ENCODE measurements at places on chromosomes 4 and X. TPM values are rescaled to one million over a fixed set of nuclear protein-coding genes. Genes with fewer than 3 reads are reported as not detected.

DNA sequence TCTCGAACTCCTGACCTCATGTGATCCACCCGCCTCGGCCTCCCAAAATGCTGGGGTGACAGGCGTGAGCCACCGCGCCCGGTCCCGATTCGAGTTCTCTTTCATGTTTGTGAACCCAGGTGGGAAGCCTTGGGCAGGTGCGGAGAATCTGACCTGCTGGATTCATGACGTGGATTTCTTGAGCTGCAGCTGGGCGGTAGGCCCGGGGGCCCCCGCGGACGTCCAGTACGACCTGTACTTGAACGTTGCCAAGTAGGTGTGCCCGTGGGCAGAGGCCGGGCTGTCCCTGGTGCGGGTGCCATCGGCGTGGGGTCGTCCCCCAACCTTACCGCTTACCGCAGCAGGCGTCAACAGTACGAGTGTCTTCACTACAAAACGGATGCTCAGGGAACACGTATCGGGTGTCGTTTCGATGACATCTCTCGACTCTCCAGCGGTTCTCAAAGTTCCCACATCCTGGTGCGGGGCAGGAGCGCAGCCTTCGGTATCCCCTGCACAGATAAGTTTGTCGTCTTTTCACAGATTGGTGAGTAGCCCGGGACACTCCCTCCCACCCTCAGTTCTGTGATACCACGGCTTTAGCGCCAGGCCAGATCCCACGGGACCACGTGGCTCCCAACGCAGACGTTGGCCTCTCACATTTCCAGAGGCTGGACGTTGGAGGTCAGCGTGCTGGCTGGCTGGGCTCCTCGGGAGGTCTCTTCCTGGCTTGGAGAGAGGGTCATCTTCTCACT, 15.6 kb downstream of the IL3RA start:
- no peak overlapping the region for H3K4me3 ChIP-seq
- H3K4me1 ChIP-seq = no peaks in the 10 kb centered on the region
- H3K27ac ChIP-seq = no peak overlapping the region
- no peak for DNase-seq

GRCh38 chr4:95547715-95548471, 880 bp downstream of the UNC5C start:
- H3K4me1 ChIP-seq = peaks cover 16% of the 10 kb centered on the region
- no peak for DNase-seq
- no peak overlapping the region for H3K27ac ChIP-seq
- no peak overlapping the region for H3K4me3 ChIP-seq
- H3K27me3 ChIP-seq = peaks cover 7% of the 10 kb centered on the region

GRCh38 chr4:127634181-127634580, 1.4 kb downstream of the INTU start:
- H3K4me3 ChIP-seq = no peak overlapping the region
- peaks cover 17% of the 10 kb centered on the region for H3K27me3 ChIP-seq
- no peak for DNase-seq
- H3K36me3 ChIP-seq = no peaks in the 10 kb centered on the region
- H3K4me1 ChIP-seq = no peaks in the 10 kb centered on the region

Gene P2RY8
- 158 TPM for total RNA-seq
